ENCODE measurements at places on chromosomes 6 and 20. TPM values are rescaled to one million over a fixed set of nuclear protein-coding genes. Genes with fewer than 3 reads are reported as not detected.

- DNase-seq: no peak
Measured at GRCh38 chr20:4220352-4220751, 205.0 kb upstream of the RNF24 start.

DNA sequence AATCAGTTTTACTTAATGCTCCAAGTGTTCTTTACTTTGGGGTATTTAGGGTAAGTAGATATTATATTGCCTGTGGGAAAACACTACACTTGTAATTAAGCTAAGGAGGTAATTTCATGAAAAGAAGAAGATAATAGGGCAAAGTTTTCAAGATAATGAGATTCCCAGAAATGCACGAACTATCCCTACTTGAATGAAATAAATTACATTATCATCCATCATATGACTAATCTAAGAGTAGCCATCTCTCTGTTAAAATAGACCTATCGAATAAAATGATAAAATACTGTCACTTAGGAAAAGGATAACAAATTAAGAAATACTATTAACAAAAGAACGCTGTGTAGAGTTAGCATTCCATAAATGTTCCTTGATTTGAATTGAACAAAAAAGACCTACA, 135.1 kb upstream of the HDAC2 start:
- no peak for DNase-seq

- DNase-seq: no peak
Measured at GRCh38 chr6:159037756-159038290, 7.0 kb downstream of the TAGAP start.

DNA sequence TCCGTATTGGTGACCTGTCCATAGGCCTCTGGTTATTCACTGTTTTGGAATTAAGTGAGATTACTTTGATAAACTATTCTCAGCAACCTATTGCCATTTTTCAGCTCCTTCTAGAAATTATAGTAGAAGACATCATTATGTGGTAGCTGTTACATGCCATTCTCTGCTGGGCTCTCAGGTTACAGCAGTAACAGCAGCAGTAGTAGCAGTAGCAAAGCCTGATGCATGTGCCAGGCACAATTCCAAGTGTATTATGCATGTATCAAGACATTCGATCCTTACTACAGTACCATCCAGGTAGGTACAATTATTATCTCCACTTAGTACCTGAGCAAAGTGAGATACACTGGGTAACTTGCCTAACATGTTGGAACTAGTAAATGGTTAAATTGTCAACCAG, 74.3 kb downstream of the RPS12 start:
- DNase-seq: no peak

GRCh38 chr6:138291849-138292181, 73.5 kb upstream of the PBOV1 start:
- no peak for DNase-seq

GRCh38 chr6:105587349-105588122, 184.7 kb upstream of the PREP start:
- DNase-seq: no peak

- no peak for DNase-seq
Measured at GRCh38 chr6:160348223-160349019, at the start of gene SLC22A3. SLC22A3 (plus strand) TSS chr6:160348378; CDS start chr6:160348420, 42 bp downstream.

- DNase-seq: no peak
Measured at GRCh38 chr20:46691196-46691595, 2.0 kb upstream of the TP53RK start.

DNA sequence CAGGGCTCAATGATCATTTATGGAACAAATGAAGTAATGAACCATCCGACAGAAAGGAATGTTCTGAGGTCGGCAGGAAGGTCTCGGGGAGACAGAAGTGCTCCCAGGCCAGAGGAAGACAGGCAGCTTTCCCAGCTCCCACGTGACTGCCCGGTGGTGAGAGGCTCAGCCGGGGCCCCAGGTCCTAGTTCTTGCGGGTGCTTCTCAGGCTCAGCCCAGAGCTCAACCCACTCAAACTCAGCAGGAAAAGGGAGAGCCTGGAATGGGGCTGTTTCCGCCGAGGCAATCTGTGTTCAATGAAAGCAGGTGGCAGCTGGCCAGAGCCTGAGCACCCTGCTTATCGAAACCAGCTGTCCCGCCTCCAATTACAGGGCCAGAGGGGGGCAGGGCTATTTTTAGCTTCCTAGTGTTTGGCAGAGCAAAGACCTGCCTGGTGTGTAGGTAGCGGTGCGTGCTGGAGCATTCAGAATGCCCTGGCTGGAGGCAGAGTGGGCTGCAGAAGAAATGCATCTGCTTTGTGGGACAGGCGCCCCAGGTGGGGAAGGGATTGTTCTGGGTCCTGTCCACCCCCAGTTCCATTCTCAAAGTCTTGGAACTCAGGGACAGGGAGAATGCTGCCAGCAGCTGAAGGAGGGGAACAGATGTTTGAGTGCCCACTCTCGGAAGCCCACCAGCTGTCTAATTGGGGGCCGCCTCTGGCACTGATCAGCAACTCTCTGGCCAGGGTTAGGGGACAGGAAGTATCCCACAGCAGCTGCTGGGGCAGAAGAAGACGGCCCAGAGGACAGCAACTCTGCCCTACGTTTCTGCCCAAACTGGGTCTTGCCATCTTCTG, 145.1 kb downstream of the PREX1 start:
- no peak for DNase-seq

DNA sequence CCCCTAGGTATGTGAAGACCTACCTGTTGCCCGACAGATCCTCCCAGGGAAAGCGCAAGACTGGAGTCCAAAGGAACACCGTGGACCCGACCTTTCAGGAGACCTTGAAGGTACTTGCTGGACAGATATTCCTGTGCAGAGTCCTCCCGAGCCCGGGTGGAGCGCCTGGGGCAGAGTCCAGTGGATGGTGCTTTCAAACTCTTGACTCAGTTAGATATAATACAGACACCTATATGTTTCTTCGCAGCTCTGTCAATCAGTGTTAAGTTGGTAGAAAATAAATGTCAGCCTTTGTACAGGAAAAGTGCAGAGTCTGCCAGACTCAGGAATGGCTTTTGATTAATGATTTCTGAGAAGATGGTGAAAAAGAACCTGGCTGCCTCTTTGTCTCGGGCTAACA, 67.2 kb downstream of the EZR start:
- no peak for DNase-seq

The MAP1LC3A gene
- 103 TPM for total RNA-seq

The LRRN4 gene
- total RNA-seq: 0.42 TPM

The CDH26 gene
- total RNA-seq: 1.3 TPM

The TEAD3 gene
- 74.8 TPM for total RNA-seq
